ENCODE measurements at places on chromosomes 2 and 18.

DNA sequence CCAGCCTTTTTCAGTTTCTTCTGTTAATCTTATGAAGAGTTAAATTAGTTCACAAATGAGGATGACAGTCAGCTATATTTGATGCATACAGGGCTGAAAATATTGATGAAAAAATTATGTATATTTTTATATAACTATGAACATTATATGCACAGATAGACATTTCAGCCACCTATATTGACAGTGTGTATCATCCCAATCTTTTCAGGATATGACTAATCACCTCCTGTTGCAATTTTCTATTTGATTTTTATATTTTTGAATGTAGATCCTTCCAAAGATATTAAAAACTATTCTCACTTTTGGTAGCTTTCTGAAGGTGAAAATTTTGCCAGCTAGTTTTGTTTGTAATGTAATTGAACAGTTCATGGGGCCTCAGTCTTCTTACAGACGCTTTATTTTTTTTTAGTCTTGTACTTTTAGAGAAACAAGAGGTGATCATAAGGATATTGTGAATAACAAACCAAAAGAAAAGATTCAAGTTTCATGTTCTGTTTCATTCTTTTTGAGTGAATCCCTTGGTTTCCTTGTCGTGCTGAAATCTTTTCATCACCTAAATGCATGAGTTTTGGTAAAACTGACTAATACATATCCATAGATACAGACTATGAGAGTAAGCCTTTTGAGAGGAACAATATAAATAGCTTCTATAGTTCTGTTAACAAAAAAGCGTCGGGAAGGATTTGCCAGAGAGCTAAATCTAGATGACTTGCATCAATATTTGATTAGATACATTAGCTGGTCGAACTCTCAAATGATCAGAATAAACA, 123.1 kb downstream of the ARHGAP15 start:
- no peak for DNase-seq

- no peak for DNase-seq
Measured at GRCh38 chr2:21256006-21256405, 132.2 kb downstream of the TDRD15 start.

- DNase-seq = no peak
Measured at GRCh38 chr2:178915423-178916173, 108.4 kb upstream of the TTN start.

- no peak for DNase-seq
Measured at GRCh38 chr2:191846515-191847476, at the start of gene CAVIN2. TSS of gene CAVIN2 (minus strand) at chr2:191847088. CDS start at chr2:191846925, 163 bp downstream.

GRCh38 chr2:234754126-234754525, 197.7 kb upstream of the SH3BP4 start:
- no peak for DNase-seq

DNA sequence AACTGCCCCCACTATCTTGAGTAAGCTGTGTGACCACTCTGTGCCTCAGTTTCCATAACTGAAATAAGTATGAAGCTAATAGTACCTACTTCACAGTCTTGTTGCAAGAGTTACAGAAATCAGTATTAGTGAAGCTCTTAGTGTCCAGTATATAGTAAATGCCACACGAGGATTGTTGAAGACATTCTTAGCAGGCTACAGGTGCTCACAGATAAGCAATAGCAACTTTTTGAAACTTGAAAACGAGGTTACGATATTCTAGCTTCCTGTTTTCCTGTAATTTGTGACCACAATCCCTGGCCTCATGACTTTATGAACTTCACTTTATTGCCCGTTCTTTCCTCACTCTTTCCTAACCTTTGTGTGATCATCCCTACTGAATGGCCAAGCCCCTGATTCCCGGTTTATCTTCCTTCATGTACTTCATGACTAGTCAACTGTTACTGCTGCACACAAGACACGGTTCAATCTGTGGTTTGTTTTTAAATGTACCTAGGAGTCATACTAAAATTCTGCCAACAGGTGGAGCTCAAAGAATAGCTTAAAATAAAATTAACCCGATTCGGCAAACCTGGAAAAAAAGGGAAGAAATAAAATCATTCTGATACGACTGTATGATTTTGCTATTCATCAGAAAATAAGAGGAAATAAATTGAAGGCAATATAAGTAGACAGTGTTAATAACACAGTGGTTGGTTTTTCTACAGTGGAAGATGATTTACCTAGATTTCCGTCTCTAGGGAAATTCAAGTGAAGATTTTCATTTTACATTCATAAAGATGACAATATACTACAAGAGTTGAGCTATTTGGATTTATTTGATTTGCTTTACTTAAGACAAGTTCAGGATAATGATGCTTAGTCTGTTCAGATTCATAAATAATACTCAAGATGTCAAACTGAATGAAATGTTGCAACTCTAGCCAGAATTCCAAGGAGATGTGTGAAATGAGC, 38.1 kb upstream of the STAT1 start:
- peak; percentile 52 for DNase-seq

GRCh38 chr2:73444202-73444601, 58.6 kb downstream of the ALMS1 start:
- DNase-seq = no peak

DNA sequence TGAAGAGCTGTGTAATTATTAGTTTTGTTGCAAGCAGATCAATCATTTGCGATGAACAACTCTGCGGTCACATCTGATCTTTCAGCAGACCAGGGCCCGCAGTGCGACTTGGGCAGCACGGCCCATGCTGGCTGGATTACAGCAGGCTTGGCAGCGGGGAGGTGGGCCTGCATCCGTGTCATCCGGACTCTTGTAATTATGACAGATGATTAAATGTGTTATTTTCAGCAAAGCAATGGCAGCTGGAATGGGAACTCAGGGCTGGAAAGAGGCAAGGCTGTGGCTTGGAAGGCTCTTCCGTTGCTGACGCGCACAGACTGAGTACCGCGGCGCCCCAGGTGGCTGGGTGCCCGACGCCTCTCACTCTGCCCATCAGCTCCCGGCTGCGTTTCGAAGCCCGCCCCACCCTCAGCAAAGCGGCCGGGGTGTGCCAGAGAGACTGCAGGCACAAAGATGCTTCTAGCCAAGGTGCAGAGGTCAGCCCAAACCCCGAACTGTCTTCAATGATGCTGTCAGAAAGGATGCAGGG, 397.4 kb upstream of the SALL3 start:
- no peak for DNase-seq

DNA sequence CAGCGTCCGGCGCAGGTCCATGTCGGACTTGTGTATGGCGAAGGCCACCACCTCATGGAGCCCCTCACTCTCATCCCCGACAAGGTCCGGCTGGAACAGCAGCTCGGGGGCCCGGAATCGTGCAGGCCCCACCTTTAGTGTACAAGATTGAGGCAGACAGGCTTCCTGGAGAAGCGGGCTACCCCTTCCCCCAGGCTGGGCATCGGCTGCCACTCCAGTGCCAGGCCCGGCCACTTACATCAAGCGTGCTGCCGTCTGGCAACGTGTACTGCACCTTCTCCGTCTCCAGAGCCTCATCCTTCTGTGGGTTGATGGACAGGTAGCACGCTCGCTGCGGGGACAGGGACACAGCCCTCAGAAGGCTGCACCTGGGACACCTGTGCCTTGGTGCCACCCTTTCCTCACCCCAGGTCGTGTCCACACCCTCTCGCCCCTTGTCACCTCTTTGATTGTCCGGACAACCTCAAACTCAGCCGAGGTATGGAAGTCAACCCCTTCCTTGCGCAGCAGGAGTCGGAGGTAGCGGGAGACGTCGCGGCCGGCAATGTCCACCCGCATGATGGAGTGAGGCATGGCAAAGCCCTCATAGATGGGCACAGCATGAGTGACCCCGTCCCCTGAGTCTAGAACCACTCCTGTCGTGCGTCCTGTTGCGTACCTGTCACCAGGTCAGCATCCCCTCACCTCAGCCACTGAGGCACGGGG, 5.7 kb downstream of the ACTR1B start:
- no peak for DNase-seq

GRCh38 chr18:48834413-48835031, 116.2 kb downstream of the SMAD7 start:
- DNase-seq = peak; percentile 75

- DNase-seq = no peak
Measured at GRCh38 chr2:180676520-180677025, 303.8 kb upstream of the UBE2E3 start.

DNA sequence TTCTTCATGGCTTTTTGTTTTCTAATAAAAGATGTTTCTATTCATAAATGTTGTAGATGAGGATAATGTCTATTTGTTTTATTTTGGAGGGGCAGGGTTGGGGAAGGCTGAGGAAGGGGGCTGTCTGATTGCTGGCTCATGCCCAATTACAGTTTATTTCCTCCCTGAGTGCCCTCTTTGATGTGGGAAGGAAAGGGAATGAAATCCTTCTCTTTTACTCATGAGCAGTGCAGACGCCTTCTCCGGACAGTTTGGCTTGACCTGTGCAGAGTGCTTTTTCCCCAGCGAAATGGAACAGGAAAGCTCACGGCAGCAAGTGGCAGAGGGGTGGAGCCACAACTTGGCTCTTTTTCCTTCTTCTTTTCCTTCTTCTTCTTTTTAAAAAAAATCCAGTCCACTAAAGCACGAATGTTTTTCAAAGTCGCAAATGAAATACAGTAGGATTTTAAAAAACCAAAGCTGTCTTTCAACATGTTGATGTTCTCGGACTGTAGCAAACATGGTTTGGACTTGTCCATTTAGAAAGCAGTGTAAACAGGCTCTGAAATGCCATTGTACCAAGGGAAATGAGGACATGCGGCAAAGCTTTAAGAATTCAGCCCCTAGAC, 34.5 kb downstream of the RAB31 start:
- no peak for DNase-seq

GRCh38 chr18:6877288-6877687, 147.8 kb downstream of the ARHGAP28 start:
- DNase-seq = no peak

GRCh38 chr2:200649724-200650123, 63.9 kb downstream of the AOX1 start:
- DNase-seq = no peak

GRCh38 chr2:172231508-172231907, 128.8 kb upstream of the DLX2 start:
- no peak for DNase-seq

GRCh38 chr2:116716038-116716437, 1098.5 kb upstream of the DDX18 start:
- no peak for DNase-seq

- no peak for DNase-seq
Measured at GRCh38 chr2:241751776-241752175, 17.3 kb downstream of the D2HGDH start.

- DNase-seq = no peak
Measured at GRCh38 chr18:68769461-68769860, 28.4 kb upstream of the CCDC102B start.

GRCh38 chr2:88269836-88270235, 99.7 kb downstream of the THNSL2 start:
- no peak for DNase-seq

- no peak for DNase-seq
Measured at GRCh38 chr18:21907451-21907850, 166.9 kb downstream of the MIB1 start.

- DNase-seq = peak; percentile 67
Measured at GRCh38 chr2:196239622-196240587, 68.5 kb upstream of the STK17B start.

DNA sequence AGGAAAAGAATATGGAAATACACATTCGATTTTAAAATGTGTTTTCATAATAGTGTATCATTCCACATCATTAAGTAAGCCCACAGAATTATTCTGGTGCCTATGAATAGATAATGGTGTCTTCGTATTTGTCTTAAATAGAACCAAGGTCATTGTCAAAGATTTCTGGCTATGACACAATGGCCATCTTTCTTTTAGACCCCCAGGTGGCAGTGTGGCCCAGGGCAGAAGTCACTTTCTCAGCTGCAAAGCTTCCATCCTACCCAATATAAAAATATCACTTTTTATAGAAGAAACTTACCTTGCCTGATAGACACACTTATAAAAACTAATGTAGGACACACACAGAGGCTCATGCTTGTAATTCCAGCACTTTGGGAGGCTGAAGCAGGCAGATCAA, 57.5 kb downstream of the ZRANB3 start:
- no peak for DNase-seq

GRCh38 chr2:128452536-128453530, 134.2 kb upstream of the HS6ST1 start:
- DNase-seq = no peak

- no peak for DNase-seq
Measured at GRCh38 chr2:65350651-65351056, 81.7 kb downstream of the SPRED2 start.

DNA sequence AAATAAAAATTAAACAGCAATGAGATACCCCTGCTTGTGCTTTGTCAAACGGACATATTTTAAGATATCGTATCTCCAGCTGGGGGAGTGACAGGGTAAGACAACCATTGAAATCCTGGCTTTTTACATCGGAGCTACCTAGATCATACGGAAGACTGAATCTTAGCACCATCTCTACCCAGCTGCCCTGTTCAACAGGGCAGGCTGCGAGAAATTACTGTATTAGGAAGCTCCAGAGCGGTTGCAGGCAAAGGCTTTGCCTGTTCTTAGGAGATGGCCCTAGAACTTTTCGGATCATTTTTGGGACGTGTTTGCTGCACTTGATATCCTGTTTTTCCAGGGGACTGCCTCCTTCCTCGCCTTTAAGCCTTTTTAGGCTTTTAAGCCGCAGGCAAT, 2.0 kb upstream of the PRKCE start:
- no peak for DNase-seq

GRCh38 chr2:85066874-85067351, 66.3 kb upstream of the TCF7L1 start:
- DNase-seq = peak; percentile 28

- no peak for DNase-seq
Measured at GRCh38 chr2:172937884-172938712, 137.5 kb upstream of the MAP3K20 start.

DNA sequence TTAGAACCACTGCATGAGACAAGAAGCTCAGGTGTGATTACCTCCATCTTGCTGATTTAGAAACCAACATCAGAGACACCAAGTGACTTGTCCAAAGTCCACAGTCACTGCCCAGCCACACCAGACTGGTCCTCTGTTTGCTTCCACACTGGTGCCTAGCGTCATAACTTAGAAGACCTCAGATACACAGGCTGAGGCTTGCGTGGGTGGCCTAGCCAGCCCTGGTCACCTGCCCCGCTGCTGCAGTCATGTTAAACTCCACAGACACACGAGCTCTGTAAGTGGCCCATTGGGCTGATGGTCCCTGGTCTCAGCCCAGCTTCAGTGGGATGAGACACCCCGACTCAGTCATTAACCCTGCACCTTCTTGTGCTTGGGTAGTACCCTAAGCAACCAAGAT, 47.1 kb downstream of the CNGA3 start:
- DNase-seq = no peak

- no peak for DNase-seq
Measured at GRCh38 chr18:78913395-78913794, 66.2 kb upstream of the SALL3 start.

DNA sequence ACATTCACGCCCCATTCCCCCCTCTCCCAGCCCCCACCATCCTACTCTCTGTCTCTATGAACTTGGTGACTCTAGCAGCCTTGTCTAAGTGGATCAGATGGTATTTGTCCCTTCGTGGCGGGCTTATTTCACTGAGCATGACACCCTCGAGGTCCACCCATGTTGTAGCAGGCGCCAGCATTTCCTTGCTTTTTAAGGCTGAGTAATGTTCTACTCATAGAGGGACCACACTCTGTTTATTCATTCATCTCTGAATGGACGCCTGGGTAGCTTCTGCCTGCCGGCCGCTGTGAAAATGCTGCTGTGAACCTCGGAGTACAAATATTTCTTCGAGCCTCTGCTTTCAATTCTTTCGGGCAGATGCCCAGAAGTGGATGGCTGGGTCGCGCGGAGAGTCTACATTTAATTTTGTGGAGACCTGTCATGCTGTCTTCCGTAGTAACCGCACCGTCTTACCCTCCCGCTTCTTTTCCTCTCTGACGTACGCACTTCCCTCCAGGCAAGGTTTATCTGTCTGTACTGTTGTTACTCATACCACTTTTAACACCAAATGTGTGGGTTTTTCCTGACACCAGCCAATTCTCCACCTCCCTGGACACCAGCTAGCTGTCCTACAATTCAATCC, 5.6 kb downstream of the CROCC2 start:
- DNase-seq = no peak
